Suppressor macrophage treated with lipopolysaccharide for 1 hour (primary cell): ENCODE measurements at places on chromosomes 12 and 14.

GRCh38 chr12:52238207-52238840 is 5.3 kb downstream of the KRT7 start:
- DNase-seq: no peak

GRCh38 chr12:31001581-31002360 is 71.9 kb upstream of the DDX11 start:
- no peak for DNase-seq

DNA sequence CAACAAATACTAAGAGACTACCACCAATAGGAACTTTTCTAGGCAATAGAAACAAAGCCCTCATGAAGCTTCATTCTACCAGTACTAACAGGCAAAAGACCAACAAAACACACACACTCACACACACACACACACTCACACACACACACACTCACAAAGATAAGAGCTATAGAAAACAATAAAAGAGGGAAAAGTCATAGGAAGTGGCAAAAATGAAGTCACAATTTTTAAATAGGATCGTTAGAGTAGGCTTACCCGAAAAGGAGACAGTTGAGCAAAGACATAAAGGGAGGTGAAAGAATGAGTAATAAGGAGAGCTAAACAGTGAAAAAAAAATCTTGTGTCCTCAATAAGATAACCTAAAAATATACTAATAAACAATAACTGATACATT is 66.5 kb downstream of the C2CD5 start:
- DNase-seq: no peak

DNA sequence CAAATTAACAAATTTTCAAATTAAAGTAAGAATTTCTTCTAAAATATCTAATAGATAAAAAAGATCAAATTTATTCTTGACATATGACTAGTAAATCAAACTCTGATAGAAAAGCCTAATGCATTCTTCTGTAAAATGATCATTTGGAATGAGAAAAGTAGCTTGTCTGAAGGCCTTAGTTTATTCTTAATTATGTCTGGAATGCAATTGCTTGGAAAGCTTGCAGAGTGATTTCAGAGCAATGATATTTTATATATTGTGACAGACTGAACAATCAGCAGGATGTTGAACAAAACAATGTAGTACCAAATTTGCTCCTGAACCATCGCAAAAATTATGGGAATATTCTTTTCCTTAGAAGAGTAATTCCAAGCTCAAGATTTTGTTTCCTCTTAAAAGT is 789.6 kb upstream of the NOVA1 start:
- DNase-seq: no peak

DNA sequence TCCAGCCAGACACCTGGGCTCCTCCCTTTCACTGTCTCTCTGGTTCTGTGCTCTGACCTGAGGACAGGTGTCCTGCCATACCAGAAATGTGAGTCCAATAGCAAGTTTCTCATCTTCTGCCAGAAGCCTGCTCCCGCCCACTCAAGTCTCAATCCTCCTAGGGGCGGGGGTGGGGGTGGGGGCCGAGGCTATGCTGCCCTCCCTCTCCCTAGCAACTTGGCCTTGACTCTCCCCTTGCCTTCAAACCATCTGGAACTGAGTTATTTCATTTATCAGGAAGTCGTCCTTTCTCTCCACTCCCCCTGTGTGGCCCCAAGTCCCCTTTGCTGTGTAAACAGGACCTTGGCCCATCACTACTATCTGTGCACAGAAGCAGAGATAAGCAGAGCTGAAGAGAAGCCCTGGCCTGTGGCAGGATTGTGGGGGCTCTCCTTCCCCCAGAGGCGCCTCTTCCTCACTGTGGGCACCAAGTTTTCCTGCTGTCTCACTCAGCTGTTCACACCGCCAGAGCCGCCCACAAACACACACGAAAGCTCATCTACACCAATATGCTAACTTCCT is 117.1 kb downstream of the DPF3 start:
- no peak for DNase-seq

GRCh38 chr12:52519826-52520662 is at the start of gene KRT5:
Gene KRT5 (minus strand): TSS chr12:52520394. CDS start chr12:52520296, 98 bp downstream.
- no peak for DNase-seq

DNA sequence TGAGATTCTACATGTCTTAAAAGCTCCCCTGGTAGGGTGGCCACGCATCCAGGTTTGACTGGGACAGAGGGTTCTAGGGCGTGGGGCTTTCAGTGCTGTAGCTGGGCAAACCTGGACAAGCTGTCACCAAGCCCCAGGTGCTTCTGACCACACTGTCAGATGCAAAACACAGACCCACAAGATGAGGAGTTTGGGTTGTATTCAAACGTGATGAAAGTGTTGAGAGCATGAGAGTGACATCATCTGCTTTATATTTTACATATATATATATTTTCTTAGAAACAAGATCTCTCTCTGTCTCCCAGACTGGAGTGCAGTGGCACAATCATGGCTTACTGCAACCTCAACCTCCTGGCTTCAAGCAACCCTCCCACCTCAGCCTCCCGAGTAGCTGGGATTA is 210.1 kb downstream of the DPF3 start:
- no peak for DNase-seq

DNA sequence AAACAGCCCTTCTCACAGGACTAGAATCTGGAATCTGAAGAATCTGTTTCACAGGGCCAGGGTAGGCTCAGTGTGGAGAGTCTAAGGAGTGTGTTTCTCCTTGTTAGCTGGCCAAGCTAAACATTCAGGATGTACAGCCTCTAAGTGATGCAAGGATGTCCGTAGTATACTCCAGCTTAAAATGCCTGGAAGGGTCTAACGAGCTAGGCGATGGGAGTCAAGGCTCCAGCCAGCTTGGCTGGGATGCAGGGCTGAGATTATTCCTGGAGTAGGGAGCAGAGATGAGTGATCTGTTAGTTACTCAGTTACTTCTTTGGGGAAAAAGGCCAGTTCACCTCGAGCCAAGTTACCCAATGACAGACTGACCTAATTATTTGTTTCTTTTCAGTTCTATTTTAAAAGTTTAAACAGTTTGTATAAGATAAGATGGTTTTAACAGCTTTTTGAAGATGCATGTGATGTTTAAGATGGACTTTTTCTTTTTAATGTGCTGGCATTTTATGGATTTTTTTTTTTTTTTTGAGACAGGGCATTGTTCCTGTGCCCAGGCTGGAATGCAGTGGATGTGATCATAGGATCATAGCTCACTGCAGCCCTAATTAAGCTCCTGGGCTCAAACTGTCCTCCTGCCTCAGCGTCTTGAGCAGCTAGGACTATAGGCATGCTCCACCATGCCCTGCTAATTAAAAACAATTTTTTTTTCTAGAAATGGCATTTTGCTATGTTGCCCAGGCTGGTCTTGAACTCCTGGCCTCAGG is 41.1 kb downstream of the SYNE2 start:
- DNase-seq: no peak

DNA sequence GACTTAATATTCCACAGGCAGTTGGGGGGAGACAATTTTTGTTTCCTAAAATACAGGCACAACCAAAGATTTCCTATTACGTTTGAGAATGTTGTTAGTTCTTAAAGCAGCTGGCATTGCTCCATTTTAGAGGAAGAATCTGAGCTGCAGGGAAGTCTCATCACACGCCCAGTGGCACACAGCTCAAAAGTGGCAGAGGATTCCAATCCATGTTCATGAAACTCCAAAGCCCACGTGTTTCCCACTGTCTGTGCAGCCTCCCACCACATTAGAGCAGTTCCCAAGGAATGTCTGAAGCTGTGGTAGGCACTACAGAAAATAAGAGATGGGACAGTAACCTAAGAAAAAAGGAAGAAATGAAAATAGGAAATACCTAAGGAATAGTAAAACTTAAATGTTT is 6.1 kb upstream of the IL26 start:
- DNase-seq: no peak

DNA sequence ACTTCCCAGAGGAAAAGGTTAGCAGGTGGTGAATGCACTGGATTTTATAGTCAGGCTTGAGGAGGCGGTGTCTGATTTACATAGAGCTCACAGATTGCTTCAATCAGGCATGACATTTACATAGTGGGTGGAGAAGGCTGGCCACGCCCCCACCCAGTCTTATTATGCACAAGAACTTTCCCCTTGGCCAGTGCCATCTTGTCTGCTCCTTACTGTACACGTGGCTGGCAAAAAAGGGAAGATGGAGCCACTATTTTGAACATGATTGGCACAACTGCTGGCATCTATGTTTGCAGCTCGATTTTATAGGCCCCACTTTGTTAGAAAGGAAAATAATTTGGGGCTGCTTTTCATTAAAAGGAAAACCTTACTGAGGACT is 10.9 kb upstream of the LGMN start:
- peak; percentile 74 for DNase-seq

DNA sequence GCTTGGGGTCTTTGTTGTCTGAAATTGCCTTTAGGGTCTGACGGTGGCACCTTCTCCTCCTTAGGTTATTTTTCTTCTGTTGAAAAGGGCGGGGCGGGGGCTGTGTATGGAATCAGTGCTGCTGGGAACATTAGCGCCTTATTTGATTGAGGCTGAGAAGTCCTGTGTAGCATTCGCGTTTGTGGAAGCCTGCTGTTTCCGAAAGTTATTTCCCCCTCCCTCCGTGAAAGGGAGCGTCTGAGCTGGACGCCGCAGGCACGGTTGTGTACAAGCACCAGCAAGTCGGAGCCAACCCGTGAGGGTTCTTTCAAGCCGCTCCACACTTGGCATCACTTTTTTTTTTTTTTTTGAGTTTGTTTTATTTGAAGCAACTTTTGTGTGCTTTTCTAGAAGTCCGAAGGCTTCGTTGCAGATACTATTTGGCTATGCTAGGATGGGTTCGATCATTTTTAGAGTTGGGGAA is 1.1 kb downstream of the SYNE2 start:
- DNase-seq: peak; percentile 41

- no peak for DNase-seq
Measured at GRCh38 chr12:18897823-18898222, 159.9 kb downstream of the CAPZA3 start.

- no peak for DNase-seq
Measured at GRCh38 chr14:90553921-90554336, 157.1 kb downstream of the CALM1 start.

DNA sequence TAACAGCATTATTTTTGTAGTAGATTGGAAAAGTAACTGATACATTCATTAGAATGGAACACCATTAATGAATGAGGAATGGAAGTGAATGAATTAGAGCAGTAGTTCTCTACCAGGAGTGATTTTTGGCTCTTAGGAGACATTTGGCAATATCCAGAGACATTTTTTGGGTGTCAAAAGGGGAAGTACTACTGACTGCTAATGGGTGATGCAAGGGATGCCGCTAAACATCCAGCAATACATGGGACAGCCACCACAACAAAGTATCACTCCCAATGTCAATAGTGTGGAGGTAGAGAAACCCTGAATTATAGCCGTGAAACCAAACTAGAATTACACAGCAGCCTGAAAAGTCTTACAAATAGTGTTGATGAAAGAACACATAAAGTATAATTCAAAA is 1.5 kb downstream of the CHURC1 start:
- DNase-seq: peak; percentile 56

- DNase-seq: peak; percentile 70
Measured at GRCh38 chr12:89697296-89697695, 11.3 kb downstream of the ATP2B1 start.

- DNase-seq: no peak
Measured at GRCh38 chr14:22338917-22339715, 249.9 kb downstream of the DAD1 start.
